ENCODE measurements at places on chromosomes 2 and 18.

DNA sequence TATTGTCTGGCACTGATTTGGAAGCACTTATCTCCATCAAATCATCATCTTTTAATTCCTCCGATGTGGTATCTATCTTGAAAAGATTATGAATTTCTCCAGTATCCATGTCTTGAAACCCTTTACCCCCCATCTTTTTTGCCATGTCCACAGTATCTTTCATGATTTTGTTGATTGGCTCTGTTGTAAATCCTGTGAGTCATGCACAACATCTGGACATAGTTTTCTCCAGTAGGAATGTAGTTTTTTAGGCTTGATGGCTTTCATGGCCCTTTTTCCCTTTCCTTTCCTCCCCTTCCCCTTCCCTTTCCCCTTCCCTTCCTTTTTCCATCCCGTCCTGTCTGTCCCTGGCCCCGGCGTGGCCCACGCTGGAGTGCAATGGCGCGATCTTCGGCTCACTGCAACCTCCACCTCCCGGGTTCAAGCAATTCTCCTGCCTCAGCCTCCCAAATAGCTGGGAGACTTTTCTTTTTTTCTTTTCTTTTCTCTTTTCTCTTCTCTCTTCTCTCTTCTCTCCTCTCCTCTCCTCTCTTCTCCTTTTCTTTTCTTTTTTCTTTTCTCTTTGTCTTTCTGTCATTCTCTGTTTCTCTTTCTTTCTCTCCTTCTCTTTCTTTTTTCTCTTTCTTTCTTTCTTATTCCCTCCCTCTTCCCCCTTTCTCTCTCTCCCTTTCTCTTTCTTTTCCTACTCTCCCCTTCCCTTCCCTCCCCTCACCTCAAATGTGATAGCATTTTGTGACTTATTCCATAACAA is 18.4 kb upstream of the ZNF638 start:
- no peak for DNase-seq

GRCh38 chr18:68611311-68611710 is 103.6 kb downstream of the TMX3 start:
- DNase-seq: no peak

DNA sequence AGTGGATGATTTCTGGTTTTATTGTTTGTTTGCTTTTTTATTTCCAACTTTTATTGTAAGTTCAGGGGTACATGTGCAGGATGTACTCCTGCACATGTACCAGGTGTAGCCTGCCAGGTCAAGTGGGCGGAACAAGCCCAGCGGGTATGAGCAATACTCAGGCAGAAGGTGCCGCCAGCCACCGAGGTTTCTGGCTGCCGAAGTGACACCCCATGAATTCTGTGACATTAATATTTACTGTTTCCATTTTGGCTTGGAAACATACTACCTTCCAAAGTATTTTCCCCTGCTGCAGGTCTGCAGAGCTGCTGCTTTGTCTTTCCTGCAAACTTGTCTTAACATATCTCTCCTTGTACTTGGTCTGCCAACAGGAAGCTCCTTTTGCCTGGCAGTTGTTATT is 78.5 kb downstream of the PTPN4 start:
- no peak for DNase-seq

- DNase-seq: no peak
These were observed 18.2 kb upstream of the HES6 start for GRCh38 chr2:238257786-238258700.

GRCh38 chr2:133516405-133517026 is 51.7 kb downstream of the NCKAP5 start:
- DNase-seq: no peak

DNA sequence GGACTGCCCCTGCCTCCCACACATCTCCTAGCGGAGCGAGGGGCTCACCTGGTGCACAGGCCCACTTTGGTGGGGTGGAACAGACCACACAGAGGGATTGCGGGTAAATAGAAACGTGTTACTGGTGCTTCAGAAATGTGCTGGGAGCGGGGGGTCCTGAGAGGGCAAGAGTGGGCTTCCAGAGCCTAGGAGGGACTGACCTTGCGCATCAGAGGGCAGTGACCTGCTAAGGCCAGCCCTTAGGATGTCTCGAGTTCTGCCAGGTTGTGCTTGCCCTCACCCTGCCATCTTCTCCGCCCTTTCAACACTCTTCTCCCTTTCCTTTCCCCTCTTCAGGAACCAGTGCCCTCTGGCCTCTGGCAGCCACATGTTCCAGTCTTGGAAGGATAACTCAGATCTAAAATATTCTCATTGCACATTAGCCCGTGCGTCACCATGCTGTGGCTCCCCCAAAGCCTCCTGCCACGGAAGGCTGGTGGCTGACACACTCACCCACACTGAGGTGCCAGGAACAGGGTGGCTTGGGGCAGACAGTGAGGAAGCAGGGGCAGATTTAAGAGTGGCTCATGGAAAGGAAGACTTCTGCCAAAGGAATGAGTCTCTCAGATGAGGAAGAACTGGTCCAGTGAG is 89.6 kb downstream of the MCFD2 start:
- DNase-seq: no peak

DNA sequence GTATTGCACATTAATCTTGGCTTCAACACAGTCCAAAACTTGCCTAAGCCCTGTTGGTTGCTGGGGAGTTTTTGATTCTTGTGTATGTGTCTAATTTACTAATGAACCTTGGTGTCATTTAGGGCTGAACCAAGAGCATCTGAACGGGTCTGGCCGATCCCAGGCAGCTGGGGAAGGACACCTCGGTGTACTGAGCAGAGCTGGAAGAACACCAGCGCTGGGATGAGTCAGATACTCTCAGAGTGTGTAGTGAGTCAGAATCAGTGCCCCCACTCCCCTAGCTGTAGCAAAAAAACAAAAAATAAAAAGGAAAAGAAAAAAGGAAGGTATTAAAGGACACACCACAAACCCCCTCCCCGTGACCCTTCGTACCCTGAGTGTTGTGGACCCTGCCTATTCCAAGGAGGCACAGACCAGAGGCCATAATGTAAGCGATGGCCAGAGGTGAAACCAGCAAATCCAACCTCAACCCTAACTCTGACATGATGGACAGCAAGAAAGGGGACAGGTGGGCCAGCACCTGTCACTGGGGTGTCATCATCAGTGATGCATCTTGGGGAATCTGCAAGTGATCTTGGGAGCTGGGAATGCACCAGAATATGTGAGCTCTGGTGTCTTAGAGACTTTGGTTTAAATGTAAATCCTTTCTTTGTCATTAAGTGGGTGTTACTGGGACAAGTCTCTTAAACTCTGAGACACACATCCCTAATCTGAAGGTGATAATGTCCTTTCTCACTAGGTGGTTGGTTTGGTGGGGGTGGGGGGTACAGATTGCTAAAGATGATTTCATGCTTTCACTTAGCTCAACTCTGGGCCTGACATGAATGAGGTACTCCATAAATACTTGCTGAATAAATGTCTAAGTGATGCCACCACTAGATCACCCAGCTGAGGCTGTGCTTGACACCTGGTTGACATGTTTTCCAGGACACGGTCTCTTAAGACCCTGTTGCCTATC is 34.2 kb upstream of the NCOA1 start:
- peak; percentile 89 for DNase-seq

DNA sequence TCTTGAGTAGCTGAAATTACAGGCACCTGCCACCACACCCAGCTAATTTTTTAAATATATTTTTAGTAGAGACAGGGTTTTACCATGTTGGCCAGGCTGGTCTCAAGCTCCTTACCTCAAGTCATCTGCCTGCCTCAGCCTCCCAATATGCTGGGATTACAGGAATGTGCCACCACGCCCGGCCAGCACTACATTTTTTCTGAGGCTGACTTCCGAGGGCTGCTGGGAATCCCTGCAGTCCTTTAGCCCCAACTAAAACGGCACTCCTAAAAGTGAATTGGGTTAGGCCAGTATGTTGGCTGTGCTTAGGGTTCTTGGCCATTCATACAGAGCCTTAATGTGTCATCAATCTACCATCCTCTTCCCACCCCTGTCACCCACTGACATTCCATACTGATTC is 375.4 kb downstream of the DCC start:
- no peak for DNase-seq

DNA sequence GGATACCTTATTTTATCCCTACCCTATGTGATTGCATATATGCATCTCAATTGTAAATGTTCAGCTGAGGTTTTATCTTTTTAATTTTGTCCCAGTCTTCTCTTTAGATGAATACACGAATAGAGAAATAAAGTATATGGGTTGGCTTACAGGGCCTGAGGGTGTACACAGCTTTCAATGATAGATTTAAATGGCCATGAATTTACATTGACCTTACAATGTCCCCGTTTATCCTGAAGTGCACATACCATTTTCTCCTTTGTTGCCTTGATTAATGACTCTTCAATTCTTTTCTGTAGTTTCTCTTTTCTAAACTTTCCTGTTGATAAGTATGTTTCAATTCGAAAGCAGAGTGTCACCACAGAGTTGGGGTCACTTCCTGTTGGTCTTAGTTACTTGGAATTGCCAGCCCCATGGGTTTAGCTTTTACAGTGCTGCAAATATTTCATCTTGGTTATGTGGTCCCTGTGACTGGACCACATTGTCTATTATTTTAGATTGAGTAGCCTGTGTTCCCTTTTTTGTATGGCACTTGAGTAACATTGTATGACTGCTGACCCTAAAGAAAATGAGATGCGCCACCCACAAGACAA is 1616.3 kb upstream of the ACVR2A start:
- DNase-seq: no peak

DNA sequence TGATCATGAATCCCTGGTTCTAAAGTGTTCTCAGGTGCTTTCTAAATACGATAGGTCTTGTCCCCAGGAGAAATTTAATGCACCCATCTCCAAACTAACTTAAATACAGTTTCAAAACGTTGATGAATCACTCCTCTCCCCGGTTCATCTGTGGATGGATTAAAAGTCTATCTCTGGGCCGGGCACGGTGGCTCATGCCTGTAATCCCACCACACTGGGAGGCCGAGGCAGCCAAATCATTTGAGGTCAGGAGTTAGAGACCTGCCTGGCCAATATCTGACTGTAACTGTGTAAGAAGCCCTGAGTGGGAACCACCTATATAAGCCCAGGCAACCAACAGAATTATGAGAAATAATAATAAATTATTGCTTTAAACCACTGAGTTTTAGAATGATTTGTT is 78.7 kb downstream of the LONRF2 start:
- no peak for DNase-seq

- DNase-seq: no peak
These were observed 284.6 kb downstream of the SP3 start for GRCh38 chr2:173680574-173680973.

DNA sequence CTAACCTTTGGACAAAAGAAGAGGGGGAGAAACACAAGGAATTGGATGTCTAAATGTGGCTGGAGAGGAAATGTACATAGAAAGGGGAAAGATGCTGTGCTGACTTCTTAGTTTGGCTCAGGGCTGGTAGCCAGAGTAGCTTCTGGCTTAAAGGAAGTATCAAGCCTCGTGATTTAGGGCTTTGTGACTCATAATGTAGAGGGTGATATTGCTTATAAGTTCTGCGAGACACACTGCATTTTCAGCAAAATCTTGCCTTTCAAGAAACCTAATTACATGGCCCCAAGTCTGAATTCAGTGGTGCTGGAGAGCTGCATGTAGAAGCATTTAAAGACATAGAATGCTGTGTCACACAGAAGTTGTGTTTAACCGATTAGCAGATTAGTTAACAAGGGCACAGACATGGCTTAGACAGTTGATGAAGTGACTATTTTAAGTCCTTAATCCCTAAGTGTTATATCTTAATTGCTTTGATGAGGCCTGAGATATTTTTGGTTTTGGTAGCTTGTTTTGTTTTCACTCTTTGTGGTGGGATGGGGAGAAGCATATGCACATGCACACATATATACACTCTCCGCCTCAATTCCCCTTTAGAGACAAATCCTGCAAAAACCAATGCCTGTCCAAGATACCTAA is 66.4 kb downstream of the EPAS1 start:
- no peak for DNase-seq

- DNase-seq: no peak
These were observed 61.7 kb downstream of the CERS6 start for GRCh38 chr2:168517816-168518215.

DNA sequence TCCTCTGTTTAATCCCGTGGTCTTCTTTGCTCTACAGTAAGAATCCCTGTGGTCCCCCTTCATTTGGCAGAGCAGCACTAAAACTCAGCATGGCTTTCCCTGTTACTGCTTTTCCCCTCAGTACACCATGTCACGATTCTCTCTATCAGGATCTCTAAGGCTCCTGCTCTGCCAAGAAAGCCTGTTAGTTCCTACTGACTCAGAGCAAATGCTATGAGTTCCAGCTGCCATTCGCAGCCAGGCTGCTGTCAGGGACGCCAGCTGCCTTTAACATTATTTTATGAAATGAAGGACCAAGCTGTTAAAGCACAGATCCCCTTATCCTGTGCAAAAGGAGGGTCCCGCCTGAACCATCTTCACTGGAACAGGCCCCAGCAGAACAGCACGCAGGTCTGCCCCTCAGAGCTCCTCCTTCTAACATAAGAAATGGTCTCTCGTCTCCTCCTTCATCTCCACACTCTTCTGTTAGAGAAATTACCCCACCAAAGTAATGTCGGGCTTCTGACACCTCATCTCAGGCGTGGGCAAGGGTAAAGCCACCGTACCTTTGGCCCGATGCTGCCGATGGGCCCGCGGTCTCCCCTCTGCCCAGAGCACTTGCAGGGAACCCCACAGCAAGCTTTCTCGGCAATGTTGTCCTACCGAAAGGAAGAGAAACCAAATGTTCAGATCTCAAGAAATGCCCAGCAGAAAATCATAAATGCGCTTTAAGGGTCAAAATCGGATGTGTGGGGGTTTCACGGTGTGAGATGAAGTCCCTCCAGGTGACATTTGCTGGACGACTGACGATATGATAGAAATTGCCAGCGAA is 52.6 kb downstream of the COL6A3 start:
- no peak for DNase-seq

GRCh38 chr18:59502274-59503175 is 143.5 kb upstream of the LMAN1 start:
- no peak for DNase-seq

DNA sequence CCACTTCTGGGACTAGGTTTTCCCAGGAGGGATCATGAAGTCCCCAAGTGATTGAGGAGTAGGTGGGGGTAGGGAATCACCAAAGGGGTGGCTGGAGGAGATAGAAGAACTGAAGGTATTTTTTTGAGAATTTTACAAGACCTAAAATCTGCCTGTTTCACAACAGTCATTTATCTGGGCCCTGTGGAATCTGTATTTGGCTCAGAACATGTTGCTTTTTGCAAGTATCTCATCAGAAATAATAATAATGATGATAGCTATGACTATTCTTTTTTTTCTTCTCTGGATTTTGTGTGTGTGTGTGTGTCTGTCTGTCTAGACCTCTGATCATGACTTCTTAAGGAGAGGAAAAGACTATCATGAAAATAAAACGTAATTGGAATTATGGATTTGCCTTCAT is 13.9 kb downstream of the STON1 start:
- DNase-seq: no peak
